ENCODE measurements at places on chromosomes 7 and 10. TPM values are rescaled to one million over a fixed set of nuclear protein-coding genes. Genes with fewer than 3 reads are reported as not detected.

- peak; percentile 33 for DNase-seq
Observed at GRCh38 chr7:95330204-95330960, 6.0 kb upstream of the PON1 start.

GRCh38 chr10:1737222-1738061 is at the start of gene ADARB2:
Gene ADARB2 (minus strand): TSS chr10:1737525.
- peak; percentile 53 for DNase-seq

GRCh38 chr10:86329093-86329710 is 37.4 kb downstream of the GRID1 start:
- DNase-seq = no peak

- no peak for DNase-seq
Observed at GRCh38 chr10:31648966-31649365, 279.7 kb downstream of the ARHGAP12 start.

- no peak for DNase-seq
Observed at GRCh38 chr10:85596389-85596788, 770.2 kb downstream of the GRID1 start.

Gene CHST3
- 0.13 TPM for total RNA-seq

Data from GM12878 (cell line).